ENCODE measurements at places on chromosomes 4 and X.

GRCh38 chr4:42594888-42595287 lies 62.0 kb downstream of the ATP8A1 start:
- no peak for DNase-seq

- no peak for DNase-seq
These were observed 398.7 kb upstream of the PPP1R2C start for GRCh38 chrX:43176686-43177085.

GRCh38 chrX:39899856-39900776 lies 197.6 kb downstream of the BCOR start:
- no peak for DNase-seq

DNA sequence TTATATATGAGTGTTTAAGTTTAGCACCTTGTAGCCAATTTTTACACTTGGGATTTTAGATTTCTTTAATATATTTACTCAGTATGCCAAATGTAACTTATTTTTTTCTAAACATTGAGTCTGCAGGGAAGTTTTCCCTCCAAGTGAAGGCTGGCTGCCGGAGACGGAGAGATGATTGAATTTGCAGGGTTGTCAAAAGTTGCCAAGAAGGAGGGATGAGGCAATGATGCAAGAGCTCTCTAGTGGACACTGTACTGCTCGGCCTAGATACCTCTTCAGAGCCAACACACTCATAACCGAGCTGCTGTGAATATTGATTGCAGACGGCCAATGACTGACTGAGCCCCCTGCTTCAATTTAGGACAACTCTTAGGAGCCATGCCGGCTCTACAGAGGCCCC lies 318.6 kb upstream of the CASK start:
- DNase-seq, result no peak

DNA sequence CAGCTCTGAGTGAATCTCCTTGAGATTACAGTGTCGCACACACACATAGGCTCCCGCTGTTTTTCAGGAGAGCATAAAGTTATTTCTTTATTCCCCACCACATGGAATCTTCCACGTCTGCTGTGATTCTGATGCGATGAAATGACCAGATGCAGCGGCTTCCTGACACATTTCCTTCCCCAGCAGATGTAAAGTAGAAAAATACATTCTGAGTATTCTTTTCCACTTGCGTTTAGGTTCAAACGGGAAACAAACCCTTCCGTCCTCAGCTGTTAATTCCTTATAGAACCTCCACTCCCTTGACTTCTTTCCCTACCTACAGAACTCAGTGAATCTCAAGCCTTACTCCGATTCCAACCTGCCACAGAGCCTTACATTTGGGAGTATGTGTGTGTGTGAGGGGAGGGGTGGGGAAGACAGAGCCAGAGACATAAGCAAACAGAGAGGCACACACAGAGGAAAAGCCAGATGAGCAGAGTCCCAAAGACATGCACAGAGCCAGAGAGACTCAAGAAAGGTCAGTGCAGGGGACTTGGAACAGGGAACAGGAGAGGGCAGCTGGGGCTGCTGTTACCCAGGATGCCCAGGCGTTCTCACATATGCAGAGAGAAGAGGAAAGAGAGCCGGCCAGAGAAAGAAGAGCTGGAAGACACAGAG lies 47.3 kb downstream of the SETD7 start:
- no peak for DNase-seq

DNA sequence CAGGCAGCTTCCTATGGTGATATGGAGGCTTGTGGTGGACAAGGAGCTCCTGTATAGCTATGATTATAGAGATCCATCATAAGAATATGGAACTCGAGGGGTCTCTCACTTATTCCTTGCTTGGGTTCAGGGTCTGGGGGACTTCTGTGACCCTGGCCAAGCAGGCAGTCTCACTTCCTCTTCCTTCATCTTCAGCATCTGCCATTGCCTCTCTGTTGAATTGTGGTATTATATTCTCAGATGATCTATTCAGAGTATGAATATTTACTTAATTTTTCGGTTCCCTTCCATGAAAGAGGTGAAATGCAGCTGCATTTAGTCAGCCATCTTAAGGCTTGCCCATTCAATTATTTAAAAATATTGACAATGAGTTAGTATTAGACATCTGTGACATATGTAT lies 292.9 kb downstream of the SPIN4 start:
- DNase-seq, result no peak
